ENCODE measurements at places on chromosomes 2 and 18. TPM values are rescaled to one million over a fixed set of nuclear protein-coding genes. Genes with fewer than 3 reads are reported as not detected.

DNA sequence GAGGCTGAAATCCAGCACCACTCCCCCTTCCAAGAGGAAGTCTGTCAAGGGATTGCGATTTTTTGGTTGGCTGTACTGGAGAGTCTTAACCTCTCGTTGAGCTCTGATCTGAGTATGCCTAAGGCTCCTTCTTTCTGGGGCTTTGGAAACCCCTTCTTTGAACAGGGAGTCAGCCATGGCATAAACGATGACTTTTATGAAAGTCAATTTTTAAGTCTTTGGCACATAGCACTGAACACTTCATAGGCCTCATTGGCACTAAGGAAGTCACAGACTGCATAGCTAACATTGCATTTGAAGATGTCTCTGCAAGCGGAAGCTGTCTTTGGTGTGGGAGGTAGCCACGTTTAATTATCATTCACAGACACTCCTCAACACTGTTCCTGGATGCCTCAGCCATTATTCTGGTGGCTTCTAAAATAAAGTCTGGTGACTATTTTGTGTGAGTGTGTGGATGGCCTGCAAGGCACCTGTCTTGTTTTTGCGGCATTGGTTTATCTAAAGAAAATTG lies 148.2 kb upstream of the NCK2 start:
- DNase-seq, result no peak

DNA sequence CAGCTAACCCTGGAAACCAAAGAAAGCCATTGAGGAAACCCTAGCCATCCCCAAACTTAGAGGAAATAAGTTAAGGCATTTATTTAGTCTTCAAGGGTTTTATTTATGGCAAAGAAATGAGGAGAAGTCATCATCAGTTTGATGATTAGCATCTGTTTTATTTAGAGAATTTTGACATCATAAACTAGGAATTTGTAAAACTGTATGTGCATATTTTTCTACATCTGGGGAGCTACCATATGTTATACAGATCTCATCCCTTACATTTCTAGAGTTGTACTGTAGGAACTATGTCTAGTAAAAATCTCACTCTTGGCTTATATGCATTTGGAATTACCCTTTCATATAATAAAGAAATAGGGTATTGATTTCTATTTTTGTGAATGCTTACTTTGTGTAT lies 48.7 kb downstream of the FMNL2 start:
- DNase-seq, result no peak

GRCh38 chr2:32614084-32614483 lies 13.8 kb upstream of the TTC27 start:
- DNase-seq, result no peak

DNA sequence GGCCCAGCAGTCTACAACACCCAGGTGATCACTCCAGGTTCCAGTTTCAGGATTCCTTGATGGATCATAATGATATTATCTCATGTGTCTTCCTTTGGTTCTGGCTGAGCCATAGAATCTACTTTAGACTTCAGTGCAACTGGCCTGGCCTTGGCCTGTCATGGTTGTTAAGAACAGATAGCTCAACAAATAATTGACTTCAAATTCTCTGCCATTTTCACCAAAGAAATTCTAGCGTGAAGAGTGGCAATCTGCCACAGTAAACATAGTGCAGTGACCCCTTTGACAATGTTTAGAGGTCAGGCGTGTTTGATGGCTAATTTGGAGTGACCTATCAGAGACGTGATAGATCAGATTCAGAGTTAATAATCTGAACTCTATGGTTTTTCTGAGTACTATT lies 50.2 kb upstream of the ZNF385B start:
- no peak for DNase-seq

Gene ERMN
- total RNA-seq, result not detected

Gene SP140L
- 0.31 TPM for total RNA-seq

Gene SLC9A2
- 0.15 TPM for total RNA-seq

Gene BBS5
- 0.20 TPM for total RNA-seq

Gene LYPD6B
- 2.2 TPM for total RNA-seq

- DNase-seq, result no peak
Observed at GRCh38 chr2:200703127-200703925, 108.4 kb upstream of the BZW1 start.

GRCh38 chr2:72913486-72914205 lies 3.7 kb upstream of the EMX1 start:
- DNase-seq, result no peak

GRCh38 chr2:9709539-9710285 lies 78.9 kb upstream of the YWHAQ start:
- DNase-seq, result no peak

DNA sequence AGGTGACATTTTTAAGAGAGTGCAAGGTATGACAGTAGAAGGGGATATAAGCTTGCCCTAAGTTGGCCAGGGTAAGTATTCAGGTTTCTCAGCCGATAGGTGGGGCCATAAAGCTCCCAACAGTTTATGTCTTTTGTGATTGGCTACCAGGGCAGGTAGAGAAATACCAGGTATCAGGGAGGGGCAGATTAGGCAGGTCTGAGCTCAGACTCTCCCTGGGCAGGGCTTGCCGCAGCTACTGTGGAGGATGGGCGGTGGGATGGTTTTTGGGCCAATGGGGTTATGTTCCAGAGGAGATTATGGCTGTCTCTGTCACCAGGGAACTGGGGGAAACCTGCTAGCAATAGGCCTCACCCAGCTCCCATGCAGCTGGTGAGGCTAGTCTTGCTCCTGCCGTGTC lies 211.6 kb downstream of the PTH2R start:
- DNase-seq, result no peak

GRCh38 chr2:3449086-3449485 lies 69.6 kb downstream of the TRAPPC12 start:
- peak; percentile 20 for DNase-seq

Data from H1 (cell line).